ENCODE measurements at places on chromosomes 11 and 22.

- DNase-seq = no peak
Observed at GRCh38 chr11:117217141-117218084, 14.5 kb downstream of the PCSK7 start.

GRCh38 chr22:46066691-46067090 lies 83.6 kb upstream of the PPARA start:
- no peak for DNase-seq

- peak; percentile 74 for DNase-seq
Observed at GRCh38 chr22:37607010-37607934, 1.4 kb upstream of the GGA1 start.

GRCh38 chr11:121567995-121568394 lies 115.2 kb upstream of the SORL1-AS1 start:
- no peak for DNase-seq

- DNase-seq = no peak
Observed at GRCh38 chr11:128455766-128456165, 131.6 kb downstream of the ETS1 start.

GRCh38 chr11:61736310-61736709 lies 16.1 kb upstream of the MYRF start:
- no peak for DNase-seq

DNA sequence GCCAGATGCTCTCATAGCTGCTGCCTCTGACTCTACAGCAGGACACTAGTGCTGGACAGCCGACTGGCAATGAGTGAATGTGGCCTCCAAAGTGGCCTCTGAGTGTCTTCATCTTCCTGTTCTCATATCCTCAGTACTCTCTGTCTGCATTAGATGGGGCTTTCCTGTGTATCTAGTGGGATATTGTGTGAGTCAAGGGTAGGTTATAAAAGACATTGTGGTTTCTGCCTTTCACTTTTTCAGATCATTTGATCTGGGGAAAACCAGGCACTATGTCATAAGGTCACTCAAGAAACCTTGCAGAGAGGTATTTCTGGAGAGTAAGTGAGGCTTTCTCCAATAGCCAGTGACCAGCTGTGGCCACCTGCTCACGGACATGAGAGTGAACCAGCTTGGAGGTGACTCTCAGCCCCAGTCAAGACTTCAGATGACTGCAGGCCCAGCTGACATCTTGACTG lies 333.6 kb upstream of the NCAM1 start:
- no peak for DNase-seq

DNA sequence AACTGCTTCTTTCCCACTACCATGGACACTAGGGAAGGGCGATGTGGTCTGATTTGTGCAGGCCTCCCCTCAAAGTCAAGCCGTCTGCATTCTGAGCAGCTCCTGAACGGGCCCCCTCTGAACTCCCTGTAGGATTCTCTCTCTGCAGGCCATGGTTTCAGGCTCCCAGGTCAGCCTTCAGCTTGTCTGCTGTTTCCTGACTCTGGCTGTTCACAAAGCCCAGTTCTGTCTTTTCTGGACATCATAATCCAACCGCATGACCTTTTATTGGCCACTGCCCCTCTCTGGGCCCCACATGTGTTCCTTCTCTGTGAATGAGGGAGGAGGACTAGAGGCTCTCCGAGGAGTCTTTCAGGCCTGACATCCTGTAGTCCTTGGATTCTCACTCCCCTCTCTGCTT lies 161.0 kb downstream of the FEZ1 start:
- no peak for DNase-seq

- no peak for DNase-seq
Observed at GRCh38 chr11:65355776-65356393, 1.3 kb downstream of the TIGD3 start.

- DNase-seq = no peak
Observed at GRCh38 chr11:12126344-12127019, 16.1 kb downstream of the MICAL2 start.

DNA sequence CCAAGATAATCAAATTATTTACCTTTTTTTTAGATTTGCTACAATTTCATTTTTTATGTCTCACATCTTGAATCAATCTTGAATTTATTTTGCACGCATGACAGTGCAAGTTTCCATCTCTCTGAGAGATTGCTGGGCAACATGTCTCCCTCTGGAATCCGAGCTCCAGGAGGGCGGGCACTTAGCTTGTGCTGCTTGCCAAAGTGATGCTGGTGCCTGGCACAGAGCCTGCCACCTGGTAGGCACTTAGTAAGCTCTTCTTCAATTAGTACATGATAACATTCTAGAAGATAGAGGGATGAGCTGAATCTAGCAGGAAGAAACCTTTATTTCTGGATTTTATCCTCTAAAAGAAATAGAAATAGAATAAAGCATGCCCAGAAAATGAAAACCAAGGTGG lies 27.5 kb upstream of the OR9I1 start:
- no peak for DNase-seq

DNA sequence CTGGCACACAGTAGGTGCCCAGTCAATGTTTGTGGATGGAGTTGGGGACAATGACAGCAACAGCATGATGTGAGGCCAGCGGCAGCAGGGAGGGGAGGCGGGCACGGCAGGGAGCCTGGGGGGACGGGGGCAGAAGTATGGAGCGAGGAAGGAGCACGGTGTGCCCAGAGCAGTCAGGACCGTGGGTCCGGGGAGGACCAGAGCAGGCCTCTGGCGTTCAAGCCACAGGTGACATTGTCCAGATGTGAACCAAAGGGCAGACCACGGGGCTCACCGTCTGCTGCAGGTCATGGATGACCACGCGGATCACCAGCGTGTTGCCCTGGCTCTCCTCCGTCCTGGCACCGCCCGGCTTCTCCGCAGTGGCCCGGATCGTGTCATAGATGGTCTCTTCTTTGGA lies 105.5 kb downstream of the SHANK2 start:
- DNase-seq = no peak

GRCh38 chr11:115126515-115127208 lies 377.6 kb downstream of the CADM1 start:
- DNase-seq = no peak

- no peak for DNase-seq
Observed at GRCh38 chr11:84071851-84072250, 785.7 kb upstream of the CCDC90B start.

GRCh38 chr11:125390946-125391345 lies 105.1 kb downstream of the FEZ1 start:
- no peak for DNase-seq

- no peak for DNase-seq
Observed at GRCh38 chr22:46224044-46224897, 25.8 kb downstream of the CDPF1 start.

GRCh38 chr11:83691451-83691950 lies 405.3 kb upstream of the CCDC90B start:
- no peak for DNase-seq

DNA sequence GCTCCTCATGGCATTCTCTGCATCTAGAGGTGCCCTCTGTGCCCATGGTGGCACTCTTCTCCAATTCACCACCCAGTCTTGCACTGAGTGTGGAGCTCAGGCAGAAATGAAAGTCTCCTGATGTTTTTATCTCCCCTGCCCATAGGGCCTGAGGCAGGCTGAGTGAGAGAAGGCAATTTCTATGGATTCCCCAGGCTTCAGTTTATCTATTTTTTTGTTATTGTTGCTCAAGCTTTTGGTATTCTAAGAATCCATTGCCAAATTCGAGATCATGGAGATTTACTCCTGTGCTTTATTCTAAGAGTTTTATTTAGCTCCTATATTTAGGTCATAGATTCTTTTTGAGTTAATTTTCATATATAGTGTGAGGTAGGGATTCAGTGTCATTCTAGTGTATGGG lies 40.7 kb downstream of the TSPAN18 start:
- no peak for DNase-seq

GRCh38 chr11:67269401-67270255 lies 3.4 kb downstream of the GRK2 start:
- no peak for DNase-seq

- DNase-seq = no peak
Observed at GRCh38 chr11:67538306-67538705, 15.1 kb upstream of the CABP2 start.

DNA sequence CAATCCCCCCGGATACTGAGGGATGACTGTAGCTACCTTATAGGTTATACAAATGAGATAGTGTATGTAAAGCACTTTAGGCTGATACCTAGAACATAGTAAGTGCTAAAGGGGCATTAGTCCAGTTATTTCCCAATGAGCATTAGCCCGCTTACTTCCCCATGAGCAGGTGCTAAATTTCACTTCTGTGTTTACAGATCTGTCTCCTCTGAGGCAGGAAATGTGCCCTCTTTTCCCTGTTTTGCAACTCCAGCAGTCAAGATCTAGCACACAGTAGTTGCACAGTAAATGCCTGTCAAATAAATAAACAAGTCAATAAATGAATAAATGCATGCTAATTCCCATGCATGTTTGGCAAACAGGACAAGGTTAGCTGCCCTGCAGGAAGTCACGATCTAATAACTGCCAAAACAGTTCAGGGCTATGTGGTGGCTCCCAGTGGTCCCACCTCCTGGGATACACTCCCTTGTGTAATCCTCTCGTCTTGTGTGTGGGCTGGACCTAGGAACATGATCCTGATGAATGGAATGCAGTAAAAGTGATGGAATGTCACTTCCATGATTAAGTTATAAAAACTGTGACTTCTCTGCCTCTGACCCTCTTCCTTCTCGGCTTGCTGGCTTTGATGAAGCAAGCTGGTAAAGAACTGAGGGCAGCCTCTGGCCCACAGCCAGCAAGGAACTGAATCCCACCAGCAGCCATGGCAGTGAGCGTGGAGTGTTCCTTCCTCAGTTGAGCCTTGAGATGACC lies 459.0 kb downstream of the SOX6 start:
- DNase-seq = no peak

DNA sequence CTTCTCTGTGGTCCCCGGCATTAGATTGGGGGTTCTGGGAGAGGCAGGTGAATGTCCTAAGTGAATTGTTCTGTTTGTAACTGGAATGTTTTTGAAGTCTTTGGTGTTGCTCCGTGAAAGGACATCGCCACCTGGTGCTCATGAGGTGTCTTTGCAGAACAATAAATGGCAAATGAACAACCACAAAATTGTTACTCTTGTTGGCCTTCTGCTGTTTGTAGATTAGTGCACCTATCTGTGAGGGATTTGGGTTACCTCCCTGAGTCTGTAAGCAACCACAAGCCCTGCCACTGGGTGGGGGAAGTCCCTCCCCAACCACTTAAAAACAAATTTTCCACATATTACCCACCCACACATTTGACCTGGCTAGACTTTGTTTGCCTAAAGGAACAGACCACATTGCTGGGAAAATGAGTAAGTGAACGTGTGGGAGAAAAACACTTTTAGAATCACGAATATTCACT lies 4.7 kb downstream of the MPEG1 start:
- peak; percentile 36 for DNase-seq

GRCh38 chr11:74144592-74144991 lies 26.2 kb downstream of the C2CD3 start:
- DNase-seq = no peak

DNA sequence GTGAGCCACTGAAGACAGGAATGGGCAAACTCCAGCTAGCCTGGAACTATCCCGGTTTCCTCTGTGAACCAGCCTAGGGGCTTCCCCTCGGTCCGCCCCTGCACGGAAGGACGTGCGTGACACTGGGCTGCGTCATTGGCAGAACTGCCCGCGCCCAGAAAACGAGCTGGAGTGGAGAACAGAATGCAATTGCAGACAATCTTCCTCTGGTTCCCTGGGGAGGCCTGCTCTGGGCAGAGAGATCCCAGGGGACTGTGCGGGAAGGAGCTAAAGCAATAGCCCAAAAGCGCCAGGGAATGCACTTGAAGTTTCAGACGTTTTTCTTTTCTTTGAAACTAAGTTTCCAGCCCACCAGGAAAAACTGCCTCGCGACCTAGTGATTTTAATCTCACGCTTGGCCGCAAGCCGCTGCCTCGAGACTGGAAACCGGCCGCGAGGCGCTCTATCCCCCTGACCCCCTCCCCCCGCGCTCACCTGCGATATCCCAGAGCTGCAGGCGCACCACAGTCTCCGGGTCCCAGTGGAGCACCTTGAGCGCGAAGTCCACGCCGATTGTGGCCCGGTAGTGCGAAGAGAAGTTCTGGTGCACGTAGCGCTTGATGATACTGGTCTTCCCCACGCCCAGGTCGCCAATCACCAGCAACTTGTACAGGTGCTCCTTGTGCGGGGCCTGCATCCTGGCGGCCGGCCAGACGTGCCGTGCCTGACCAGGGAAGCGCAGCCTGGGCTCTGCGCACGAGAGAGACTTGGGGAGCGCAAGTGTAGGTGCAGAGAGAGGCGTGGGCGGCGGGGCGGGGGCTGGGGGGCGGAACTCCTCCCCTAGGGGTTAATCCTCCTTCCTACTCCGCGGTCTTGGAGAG lies at the start of gene RAB38:
Gene RAB38 (minus strand): TSS at position 735 of the 860 bp plus-strand sequence. CDS start 59 bp downstream, at position 676.
- DNase-seq = no peak

DNA sequence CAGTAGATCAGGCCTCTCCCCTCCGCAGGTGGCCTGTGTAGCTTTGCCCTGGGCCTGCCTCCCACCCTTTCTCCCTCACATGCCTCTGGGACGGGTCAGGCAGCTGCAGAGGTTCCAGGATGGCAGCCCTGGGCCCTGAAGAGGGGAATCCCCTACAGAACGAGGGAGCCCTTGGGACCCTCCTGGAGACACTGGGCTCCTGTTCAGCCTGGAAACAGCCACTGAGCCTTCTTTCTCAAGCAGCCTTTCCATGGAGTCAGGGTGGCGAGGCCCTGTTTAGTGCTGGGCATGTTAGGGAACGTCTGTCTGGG lies 720.9 kb downstream of the BRD1 start:
- no peak for DNase-seq

- DNase-seq = no peak
Observed at GRCh38 chr11:35276396-35277145, 137.6 kb downstream of the CD44 start.

GRCh38 chr11:119108857-119109221 lies 1.7 kb downstream of the C2CD2L start:
- no peak for DNase-seq

GRCh38 chr22:38435010-38435409 lies 20.0 kb downstream of the KCNJ4 start:
- DNase-seq = no peak

- no peak for DNase-seq
Observed at GRCh38 chr11:20874358-20874757, 205.0 kb downstream of the NELL1 start.

- DNase-seq = no peak
Observed at GRCh38 chr11:76597533-76598425, 72.8 kb downstream of the LRRC32 start.

- no peak for DNase-seq
Observed at GRCh38 chr11:125494974-125495725, 915 bp downstream of the FEZ1 start.

- no peak for DNase-seq
Observed at GRCh38 chr11:65479184-65480145, 19.4 kb upstream of the MALAT1 start.

GRCh38 chr22:34997633-34998299 lies 68.2 kb upstream of the ISX start:
- no peak for DNase-seq

DNA sequence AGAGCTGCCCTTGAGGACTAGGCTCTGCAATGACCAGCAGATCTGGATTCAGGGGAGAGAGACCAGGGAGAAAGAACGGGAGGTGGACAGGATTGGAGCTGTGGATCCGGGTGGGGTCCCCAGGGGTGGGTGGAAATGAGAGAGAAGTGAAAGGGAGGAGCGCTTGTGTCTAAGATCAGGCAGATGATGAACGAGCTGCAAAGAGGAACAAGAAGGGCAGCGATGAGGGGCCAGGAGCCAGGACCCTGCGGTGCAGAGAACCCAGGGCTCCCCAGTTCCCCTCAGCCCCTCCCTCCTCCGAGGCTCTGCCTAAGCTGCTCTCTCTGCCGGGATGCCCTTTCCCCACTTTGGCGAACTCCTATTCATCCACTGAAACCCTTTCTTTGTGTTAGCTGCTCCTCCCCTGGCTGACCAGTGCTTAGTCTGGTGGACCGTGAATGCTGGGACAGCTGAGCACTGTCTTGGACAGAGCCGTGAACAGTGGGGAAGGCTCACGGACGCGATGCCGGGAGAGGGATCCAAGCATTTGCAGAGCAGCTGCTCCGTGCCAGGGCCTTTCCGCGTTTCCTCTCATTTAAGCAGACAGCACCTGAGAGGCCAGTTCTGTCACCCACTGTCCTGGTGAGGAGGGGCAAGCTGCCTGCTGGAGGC lies 35.9 kb downstream of the SHISAL1 start:
- DNase-seq = no peak

All from stimulated activated CD8-positive, alpha-beta memory T cell treated with anti-CD3 and anti-CD28 coated beads, Interleukin-15, amount 100 ng/mL, for 4 hours (primary cell).